ENCODE measurements at places on chromosomes 4 and X.

DNA sequence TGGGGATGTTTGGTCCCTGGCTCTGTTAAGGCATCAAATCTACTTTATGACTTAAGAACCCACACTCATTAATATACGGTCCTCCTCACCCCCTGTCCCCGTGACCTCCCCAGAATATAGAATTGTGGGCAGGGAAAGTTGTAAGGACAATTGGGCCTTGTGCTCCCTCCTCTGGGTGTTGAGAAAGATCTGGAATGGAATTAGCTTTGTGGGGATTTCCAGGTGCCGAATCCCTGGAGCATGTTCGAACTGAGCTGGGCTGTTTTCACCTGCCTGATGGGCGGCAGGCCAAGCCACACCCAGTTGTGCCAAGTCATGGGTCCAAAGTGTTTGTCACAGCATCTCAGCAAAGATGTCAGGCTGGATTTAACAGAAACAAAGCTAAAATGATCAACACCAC, 349.3 kb upstream of the KLF3 start:
- no peak for DNase-seq

DNA sequence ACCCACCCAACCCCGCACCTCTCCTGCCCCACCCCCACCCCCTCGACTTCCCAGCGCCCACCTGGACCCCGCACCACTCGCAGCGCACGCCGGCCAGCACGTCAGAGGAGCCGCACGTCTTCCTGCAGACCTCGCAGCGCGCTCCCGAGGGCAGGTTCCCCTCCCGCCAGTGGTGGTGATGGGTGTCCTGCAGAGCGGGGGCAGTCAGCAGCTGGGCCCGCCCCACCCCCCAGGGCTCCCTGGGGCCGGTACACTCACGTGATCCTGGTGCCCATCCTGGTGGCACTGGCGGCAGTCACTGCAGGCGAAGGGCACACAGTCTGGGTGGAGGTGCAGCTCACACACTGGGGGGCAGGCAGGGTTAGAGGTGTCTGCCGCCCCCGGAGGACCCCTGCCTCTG, 5.1 kb downstream of the DGKQ start:
- no peak for DNase-seq

DNA sequence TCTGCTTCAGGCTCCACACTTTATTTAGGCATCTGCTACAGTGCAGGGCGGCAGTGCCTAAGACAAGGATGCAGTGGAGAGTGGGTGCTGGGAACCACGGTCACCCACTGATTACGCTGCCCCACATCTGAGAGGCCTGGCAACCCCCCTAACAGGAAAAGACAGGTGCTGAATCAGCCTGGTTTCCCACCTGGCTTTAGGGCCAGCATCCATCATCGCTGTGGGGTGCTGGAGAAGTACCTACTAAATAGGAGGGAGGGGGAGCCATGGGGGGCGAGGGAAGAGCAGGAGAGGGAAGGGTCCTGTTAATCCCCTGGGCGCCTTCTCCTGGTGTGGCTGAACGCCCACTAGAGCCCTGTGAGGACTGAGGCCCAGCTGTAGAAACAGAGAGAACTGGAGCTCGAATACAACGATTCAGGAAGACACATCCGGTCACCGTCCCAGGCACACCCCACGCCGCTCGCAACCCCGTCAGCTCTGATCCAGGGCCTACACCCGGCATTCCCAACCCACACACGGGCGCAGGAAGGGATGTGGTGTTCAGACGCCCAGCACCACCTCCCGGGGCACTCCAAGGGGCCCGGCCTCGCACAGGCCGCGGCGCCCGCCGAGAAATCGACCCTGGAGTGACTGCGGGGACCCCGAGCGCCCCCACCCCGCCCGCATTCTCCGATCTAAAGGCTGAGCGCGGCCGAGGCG, 554 bp downstream of the DCTD start:
- peak; percentile 77 for DNase-seq

DNA sequence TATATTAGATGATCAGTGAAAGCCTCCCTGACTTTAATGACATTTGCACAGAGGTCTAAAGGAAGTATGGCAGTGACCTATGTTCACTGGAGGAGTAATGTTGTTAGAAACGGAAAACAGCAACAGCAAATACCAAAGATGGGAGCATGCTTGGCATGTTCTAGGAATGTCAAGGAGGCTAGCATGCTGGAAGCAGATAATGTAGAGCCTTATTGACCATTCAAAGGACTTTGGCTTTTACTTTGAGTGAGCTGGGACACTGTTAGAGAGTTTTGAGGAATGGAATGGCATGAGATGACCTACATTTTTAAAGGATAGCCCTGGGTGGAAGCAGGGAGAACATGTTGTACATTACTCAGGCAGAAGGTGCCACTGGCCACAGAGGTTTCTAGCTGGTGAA, 6.0 kb downstream of the RPA4 start:
- DNase-seq = peak; percentile 22

DNA sequence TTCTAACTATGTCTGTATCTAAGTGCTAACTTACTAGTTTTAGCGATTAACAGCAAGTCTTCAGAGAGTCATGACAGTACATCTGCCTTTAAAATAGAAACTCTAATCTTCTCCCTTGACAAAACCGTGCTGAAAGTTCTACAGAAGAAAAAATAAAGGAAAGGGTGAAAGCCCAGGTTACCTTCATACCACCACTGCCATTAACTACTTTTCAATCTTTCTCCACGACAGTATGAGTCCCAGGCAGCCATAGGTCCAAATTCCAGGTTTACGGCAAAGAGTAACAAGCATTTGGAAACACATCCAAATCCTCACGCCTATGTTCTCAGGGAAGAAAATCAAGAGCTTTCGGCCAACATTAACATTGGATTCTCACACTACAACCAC, 12.4 kb upstream of the ZCCHC13 start:
- DNase-seq = no peak
